ENCODE measurements at places on chromosomes 11 and 22.
A peak's percentile ranks its signal among the peaks of the same experiment; 100 is the strongest.

DNA sequence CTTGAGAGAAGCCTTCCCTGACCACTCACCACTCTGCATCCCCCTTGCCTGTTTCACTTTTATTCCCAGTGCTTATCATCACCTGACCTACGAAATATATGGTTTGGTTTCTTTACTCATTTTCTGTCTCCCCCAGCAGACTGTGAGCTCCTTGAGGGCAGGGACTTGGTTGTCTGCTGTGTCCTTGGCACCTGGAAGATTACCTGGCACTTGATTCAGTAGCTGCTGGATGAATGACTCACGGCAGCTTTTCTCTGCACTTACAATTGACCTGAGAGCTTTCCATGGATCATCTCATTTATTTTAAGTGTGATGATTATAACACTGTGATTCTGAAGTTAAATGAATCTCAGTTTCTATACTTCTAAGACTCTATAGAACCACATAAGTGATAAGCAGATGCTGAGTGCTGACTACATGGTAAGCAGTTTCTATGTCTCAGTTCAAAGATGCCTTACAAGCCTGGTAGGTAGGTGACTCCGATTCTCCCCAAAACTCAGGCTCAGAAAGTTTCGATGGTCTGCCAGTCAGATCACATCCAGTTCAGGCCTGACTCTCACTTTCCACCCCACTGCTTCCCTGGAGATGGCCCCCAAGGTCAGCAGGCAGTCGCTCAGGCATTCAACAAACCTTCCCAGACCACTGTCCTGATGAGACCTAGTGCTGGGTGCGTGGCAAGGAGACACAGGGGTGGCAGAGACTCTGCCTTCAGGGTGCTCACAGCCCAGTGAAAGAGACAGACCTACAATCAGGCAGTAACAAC lies 11.6 kb downstream of the IL2RB start:
- DNase-seq = no peak

- DNase-seq = no peak
These were observed 590 bp upstream of the IFITM10 start for GRCh38 chr11:1750840-1751530.

GRCh38 chr11:113242767-113243397 lies 71.5 kb upstream of the TTC12 start:
- DNase-seq = peak; percentile 63

DNA sequence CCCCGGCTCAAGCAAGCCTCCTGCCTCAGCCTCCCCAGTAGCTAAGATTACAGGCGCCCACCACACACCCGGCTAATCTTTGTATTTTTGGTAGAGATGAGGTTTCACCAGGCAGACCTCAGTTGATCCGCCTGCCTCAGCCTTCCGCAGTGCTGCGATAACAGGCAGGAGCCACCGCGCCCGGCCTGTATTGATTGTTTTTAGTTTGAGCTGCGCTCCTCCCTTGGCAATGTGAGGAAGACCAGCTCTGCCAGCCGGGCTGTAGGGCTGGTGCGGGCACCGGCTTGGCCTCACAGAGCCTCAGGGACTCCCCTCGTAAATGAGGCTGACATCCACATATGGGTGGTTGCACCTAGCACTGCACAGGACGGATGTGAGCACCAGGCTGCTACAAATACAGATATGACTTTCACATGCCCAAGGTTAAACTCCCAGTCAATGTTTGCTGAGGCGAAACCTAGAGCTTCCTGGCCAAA lies 7.5 kb upstream of the SLC2A11 start:
- no peak for DNase-seq

- DNase-seq = no peak
These were observed 508.7 kb upstream of the TENM4 start for GRCh38 chr11:79949574-79949973.

GRCh38 chr11:128341280-128342248 lies 245.8 kb downstream of the ETS1 start:
- DNase-seq = no peak

DNA sequence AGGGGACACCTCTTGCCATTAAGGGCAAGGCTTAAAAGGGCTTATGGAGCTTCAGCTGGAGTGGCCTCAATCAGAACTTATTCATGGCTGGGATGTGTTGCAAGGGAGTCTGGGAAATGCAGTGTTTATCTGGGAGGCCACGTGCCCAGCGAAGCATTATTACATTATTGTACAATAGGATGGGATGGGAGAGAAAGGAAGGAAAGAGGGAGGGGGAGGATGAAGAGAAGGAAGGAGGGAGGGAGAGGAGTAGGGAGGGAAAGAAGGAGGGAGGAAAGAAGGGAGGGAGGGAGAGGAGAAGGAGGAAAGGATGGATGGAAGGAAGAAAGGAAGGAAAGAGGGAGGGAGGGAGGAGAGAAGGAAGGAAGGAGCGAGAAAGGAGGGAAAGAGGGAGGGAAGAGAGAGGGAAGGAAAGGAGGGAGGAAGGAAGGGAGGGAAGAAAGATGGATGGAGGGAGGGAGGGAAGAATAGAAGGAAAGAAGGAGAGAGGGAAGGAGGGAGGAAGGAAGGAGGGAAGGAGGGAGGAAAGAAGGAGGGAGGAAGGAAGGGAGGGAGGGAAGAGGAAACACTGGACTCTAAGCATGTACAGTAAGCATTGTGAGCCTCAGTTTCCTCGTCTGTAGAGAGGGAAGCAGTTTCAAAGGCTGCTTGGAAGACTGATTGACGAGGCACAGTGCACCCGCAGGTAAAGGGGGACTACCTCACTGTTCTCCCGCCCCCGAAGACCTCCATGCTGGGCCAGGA lies 62.2 kb downstream of the MYEOV start:
- DNase-seq = no peak

DNA sequence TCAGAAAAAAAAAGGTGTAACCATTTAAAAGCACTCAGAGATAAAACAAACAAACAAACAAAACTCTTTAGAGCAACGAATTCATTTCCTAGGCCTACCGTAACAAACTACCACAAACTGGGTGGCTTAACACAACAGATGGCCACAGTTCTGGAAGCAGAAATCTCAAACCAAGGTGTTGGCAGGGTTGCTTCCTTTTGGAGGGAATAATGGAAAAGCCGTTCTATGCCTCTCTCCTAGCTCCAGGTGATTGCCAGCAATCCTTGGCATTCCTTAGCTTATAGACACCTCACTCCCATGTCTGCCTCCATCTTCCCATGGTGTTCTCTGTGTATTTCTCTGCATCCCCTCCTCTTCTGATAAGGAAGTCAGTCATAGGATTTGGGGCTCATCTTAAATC lies 200.4 kb downstream of the RAB38 start:
- DNase-seq = no peak

- DNase-seq = no peak
These were observed 396 bp downstream of the TEF start for GRCh38 chr22:41382098-41382578.

DNA sequence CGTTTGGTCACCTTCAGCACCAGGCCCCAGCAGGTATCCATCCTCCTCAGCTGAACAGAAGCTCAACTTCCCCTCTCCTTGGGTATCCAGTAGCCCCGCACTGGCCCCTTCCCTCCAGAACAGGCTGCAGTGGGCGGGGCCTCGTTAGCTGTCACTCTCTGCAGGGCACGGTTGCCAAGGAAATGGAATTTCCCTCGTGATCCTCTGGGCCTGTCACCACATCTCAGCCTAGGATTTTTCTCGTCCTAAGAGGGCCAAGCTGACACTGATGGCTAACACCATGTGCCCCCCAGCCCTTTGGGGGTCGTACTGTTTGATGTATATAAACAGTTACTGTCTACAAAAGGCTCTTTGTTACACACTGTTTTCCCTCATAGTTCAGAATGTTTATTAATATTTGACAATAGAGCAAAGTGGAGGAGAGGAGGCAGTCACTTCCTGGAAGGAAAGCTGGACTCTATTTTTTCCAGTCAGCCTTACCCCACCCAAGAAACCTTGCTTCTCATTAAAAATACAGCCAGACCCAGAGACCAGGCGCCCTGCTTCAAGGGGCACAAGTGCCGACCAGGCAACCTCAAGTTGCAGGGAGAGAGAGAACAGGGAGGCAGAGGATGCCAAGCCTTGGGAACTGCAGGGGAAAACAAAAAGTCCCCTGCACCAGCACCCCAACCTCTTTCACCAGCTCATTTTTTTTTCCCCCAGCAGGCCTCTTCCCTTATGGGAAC lies 44.5 kb downstream of the FEZ1 start:
- no peak for DNase-seq

DNA sequence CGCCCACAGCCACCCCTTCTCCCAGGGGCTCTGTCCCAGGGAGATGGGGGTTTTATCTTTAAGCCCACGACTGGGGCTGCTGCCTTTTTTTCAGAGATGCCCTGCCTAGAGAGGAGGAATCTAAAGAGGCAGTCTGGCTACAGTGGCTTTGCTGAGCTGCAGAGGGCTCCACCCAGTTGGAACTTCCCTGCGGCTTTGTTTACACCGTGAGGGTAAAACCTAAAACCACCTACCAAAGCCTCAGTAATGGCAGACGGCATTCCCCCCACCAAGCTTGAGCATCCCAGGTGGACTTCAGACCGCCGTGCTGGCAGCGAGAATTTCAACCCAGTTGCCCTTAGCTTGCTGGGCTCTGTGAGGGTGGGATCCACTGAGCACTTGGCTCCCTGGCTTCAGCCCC lies 535.8 kb downstream of the NELL1 start:
- DNase-seq = no peak

DNA sequence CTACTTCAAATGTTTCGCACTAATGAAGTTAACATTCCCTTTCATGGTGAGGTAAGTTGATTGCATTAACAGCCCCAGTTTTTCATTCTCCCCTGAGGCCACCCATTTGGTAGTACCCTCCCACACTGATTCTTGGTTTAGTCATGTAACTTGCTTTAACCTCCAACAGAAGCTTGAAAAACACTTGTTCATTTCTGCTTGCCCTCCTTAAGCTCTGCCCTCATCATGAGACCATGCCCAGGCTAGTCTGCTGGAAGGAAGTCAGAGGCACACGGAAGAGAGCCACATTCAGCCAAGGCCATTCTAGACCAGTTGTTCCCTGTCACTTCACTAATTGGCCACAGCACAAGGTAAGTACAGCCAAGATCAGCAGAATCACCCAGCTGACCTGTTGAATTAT lies 50.7 kb upstream of the CD44 start:
- no peak for DNase-seq

DNA sequence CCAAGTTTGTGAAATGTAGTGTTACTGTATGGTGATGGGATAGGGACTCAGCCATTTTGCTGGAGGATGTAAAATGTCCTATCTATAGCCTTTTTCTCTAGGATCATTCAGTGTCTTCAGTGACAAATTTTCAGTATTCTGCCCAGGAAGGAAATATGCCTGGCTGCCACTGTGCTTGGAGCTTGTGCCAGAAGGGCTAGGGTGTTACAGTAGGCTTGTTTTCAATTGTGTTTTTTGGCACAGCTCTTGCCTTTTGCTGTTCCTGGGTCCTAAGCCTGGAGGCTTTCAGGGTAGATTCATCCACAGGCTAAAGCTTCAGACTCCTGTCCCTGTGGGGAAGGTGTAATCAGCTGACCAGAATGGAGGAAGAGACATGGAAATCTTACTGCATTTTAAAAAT lies 22.0 kb upstream of the PHOX2A start:
- no peak for DNase-seq

- DNase-seq = peak; percentile 76
These were observed 47.1 kb upstream of the UCP3 start for GRCh38 chr11:74055938-74056337.

DNA sequence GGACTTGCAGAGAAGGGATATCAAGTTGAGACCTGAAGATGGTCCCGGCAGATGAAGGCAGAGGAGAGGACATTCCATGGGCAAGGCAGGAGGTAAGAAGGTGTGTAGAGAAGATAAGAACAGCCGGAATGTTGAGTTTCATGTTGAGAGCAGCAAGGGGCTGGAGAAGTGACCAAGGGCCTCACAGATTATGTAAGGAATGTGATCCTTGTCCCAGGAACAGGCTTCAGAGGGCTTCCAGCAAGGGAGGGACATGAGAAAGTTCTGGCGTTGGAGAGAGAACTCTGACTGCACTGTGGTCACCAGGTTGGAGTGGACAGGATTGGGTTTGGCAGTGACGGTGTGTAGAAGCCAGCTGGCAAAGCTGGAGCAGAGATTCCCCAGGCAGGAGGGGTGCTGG lies 27.6 kb upstream of the PPFIA1 start:
- DNase-seq = no peak

DNA sequence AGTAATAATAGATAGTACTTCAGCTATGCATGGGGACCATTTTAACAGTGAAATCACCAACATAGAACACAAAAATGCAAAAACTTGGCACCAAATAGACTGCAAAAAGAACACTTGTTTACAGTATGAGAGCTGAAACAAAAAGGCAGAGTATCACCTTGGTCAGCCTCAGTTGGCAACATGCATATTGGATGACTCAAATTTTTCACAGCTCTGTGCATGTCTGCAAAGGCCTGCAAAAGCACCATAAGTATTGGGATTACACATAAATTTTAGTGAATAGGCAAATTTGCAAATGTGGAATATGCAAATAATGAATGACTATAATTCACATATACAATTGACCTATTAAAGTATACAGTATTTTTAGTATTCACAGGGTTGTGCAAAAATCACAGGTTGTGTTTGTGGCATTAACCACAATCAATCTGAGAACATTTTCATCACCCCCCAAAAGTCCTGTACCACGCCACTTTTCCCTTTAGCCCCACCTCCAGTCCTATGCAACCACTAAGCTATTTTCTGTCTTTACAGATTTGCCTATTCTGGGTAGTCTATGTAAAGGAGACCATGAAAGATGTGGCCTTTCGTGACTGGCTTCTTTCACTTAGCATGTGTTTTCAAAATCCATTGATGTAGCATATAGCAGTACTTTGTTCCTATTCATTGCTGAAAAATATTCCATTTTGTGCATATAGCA lies 47.2 kb downstream of the CCDC15 start:
- DNase-seq = peak; percentile 29

DNA sequence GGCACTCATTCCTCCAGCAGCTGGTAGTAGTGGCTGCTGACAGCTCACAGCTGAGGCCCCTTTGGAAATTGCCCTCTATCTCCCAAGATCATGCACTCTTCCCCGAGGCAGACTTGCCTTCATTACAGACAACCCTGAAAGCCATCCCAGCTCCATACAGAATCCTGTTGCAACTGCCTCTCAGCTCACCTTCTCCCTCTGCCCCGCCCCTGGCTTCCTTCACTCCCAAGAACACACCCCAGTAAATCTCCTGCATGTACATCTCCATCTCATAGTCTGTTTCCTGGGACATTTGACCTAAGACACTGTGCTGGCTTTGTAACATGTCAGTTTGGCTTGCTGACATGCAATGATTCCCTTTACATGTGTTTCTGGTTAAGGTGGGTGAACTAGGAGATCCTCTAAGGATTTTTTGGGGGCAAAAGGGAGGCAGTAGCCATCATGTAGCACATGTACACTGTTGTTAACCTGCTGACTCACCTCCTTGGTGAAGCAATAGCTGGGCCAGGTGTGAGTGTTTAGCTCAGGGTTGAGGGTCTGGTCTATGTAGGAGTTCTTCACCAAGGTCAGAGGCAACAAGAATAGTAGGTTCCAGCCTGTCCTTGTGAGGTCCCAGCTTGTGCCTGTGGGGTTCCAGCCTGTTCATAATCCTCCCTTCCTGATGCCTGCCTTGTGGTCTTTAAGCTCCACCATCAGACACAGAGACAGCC lies 179.6 kb downstream of the CSNK2A3 start:
- DNase-seq = no peak

DNA sequence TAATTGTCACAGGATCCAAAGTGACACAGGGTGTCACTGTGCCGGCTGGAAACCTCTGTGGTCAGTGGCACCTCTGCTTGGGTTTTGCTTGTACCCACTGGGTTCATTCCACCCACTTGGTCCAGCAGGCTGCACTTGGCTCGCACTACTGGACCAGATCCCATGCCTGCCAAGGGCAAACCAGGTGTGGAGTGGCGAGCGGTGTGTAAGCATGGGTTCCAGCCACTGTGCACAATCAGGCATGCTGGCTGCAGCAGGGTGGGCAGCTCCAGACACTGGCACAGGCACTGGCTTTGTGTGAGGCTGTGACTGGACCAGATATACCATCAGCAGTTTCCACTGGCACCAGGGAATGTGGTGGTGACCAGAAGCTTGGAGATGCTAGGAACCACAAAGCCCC lies 261.4 kb downstream of the KCNA4 start:
- DNase-seq = no peak
